T-cell (primary cell): ENCODE measurements at places on chromosomes 12 and 14.

DNA sequence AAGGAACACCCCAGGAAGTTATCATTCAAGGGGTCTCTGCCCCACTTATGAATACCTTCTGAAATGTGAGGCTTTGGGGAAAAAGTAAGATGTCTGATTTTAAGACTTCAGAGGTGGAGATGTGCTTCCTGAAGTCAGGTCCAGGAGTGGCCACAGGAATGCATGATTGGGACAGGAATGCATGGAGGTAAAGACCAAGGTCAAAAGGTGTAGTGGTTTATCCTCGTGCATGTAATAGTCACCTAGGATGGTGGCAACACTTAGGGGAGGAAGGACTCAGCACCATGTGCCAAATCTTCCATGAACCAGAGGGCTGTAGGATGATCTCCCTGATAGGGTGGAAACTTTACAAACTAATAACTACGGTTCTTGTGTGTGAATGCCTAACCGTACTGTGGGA is 217.3 kb downstream of the C12orf75 start:
- no peak for DNase-seq

- peak; percentile 22 for DNase-seq
Measured at GRCh38 chr12:62210422-62210821, 49.8 kb upstream of the USP15 start.

GRCh38 chr12:23049180-23049579 is 424.2 kb downstream of the ETNK1 start:
- no peak for DNase-seq

DNA sequence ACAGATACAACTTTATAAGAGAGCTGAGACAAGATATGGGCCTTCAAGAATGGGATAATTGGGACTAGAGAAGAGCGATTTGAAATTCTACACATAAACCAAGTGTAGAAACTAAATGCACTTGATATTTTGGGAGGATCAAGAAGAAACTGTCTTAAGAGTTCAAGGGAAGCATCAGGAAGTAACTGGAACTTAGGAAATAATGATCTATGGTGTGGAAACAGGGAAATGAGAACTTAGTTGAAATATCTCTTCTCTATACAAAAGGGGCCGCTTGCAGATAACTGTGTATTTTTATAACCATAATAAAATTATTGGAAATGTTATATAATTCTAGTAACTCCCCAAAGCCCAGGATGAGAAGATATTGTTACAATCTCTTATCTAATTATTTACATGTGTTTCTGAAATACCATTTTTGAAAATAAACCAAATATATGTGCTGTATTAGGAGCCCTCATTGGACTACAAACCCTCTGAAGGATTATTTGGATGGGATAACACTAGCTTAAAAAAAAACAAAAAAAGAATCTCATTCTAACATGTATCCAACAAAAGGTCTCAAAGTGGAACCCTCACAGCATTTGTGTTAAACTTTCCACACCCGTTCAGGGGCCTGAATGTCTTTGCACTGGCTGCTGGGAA is 84.7 kb upstream of the FLRT2 start:
- no peak for DNase-seq

DNA sequence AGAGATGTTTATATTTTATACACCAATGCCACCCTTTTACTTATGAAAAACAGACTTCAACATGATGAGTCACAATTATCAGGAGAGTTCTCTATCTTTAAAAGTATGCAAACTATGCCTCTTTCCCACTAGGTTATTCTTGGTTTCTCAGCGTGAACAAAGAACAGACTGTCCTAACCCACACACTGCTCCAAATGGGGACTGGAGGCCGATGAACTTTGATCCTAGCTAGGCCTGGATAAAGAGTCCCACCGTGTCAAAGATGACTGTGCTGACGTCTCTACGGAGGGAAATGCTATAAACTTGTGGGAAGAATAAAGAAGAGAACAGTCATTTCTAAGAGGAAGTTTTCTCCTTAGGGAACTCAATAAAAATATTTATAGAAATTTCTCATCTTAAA is 160.1 kb downstream of the EPS8 start:
- DNase-seq: no peak

- no peak for DNase-seq
Measured at GRCh38 chr14:67059596-67059995, 129.6 kb upstream of the GARIN2 start.

GRCh38 chr12:53145383-53146260 is 34.9 kb upstream of the ZNF740 start:
- no peak for DNase-seq

- DNase-seq: no peak
Measured at GRCh38 chr14:101364503-101365328, 196.6 kb upstream of the DIO3 start.

GRCh38 chr12:10559244-10559643 is 53.6 kb downstream of the EIF2S3B start:
- peak; percentile 42 for DNase-seq

- DNase-seq: no peak
Measured at GRCh38 chr14:58299401-58300330, 1.3 kb downstream of the ARID4A start.

- DNase-seq: no peak
Measured at GRCh38 chr12:53267306-53267998, 647 bp upstream of the ESPL1 start.

DNA sequence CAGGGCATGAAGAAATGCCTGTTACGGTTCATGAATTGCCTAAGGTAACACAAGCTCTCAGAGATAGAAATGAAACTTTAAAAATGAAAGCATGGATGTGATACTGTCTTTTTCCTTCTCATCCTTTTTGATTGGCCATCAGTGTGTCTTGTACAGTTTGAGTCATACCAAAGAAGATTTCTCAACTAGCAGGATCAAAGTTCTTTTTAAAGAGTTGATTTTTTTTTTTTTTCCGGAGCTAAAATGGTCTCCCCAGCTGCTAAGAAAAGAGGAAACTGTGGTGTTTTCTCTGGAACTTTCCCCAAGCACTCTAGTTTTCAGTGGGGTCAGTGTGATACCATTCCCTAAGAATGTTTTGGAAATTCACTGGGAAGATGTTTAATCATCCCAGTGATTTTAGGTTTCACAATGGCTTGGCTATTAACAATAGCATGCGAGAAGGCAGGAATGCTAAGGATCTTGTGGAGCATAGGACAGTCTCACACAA is 105.0 kb downstream of the ETNK1 start:
- DNase-seq: no peak

GRCh38 chr12:47570151-47570550 is 135.7 kb downstream of the RPAP3 start:
- DNase-seq: no peak

DNA sequence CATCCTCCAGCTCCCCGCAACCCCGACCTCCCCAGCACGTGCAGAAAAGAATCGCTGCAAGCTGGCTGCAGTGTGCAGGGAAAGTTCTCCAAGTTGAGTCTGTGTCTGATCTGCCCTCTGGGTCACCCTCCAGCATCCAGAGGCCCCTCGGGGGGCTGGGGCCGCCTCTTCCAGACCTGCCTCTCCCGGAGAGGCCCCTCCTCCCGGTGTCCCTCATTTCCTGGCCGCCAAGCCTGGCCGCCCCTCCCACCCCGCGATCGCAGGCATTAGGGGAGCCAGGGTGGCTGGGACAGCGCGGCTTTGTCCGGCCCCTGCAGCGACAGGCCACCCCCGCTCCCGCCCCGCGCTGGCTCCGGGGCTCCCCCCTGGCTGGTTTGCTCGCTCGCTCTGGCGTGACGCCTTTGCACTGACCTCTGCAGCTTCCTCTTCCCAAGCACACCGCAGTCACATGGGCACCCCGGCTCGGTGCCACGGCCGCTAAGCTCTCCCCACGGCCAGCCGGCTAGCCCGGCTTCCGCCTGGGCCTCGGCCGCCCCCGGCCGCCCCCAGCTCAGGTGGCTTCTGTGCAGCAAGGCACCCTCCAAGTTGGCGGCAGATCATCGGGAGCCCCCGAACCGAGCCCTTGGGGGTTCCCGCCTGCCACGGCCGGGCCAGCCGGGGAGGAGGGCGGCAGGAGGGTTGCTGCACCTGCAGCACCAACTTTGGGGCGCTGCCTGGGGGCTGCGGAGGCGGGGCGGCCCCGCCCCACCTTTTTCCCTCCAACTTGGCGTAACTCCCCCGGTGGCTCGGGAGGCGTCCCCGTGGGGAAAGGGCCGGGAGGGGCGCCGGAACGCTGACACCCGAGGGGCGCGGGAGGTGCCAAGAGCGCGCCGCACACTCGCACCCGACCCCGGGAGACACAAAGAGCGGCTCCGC is 43.7 kb downstream of the KDM2B start:
- peak; percentile 52 for DNase-seq

GRCh38 chr14:93331728-93332396 is 974 bp downstream of the BTBD7 start:
- no peak for DNase-seq

- DNase-seq: no peak
Measured at GRCh38 chr12:42221726-42222125, 16.3 kb downstream of the YAF2 start.

GRCh38 chr14:105072381-105072861 is 7.2 kb upstream of the GPR132 start:
- no peak for DNase-seq

GRCh38 chr14:68782091-68782981 is 10.5 kb downstream of the ZFP36L1 start:
- peak; percentile 43 for DNase-seq

GRCh38 chr12:99959549-99960170 is 25.1 kb downstream of the ANKS1B start:
- DNase-seq: no peak

DNA sequence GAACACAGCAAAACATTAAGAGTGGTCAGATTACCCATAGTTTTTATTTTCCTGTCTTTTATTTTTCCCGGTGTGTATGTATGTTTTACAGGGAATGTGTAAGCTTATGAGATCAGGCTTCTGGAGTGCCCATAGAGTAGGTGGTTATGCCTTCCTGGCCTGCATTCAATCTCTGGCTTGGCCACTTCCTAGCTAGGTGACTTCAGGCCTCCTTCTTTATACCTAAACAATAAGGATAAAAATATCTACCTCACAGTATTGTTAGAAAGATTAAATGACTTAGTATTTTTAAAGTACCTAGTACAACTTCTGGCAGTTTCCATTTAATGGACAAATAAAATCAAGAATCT is 42.4 kb downstream of the ITPR2 start:
- no peak for DNase-seq

GRCh38 chr12:131749618-131750315 is 38.9 kb downstream of the SFSWAP start:
- DNase-seq: no peak

DNA sequence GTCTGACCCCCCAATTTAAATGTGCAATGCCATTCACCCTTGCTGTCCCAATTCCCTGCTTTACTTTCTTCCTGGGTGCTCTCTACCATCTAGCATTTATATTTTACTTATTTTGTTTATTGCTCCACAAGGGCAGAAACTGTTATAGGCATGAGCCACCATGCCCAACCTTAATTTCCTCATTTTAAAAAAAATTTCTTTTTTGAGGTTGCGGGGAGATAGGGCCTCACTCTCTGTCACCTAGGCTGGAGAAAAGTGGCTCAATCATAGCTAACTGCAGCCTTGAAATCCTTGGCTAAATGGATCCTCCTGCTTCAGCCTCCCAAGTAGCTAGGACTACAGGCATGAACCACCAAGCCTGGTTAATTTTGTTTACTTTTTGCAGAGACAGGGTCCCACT is 13.0 kb downstream of the HPD start:
- no peak for DNase-seq

GRCh38 chr14:85205875-85206274 is 324.1 kb upstream of the FLRT2 start:
- DNase-seq: no peak

DNA sequence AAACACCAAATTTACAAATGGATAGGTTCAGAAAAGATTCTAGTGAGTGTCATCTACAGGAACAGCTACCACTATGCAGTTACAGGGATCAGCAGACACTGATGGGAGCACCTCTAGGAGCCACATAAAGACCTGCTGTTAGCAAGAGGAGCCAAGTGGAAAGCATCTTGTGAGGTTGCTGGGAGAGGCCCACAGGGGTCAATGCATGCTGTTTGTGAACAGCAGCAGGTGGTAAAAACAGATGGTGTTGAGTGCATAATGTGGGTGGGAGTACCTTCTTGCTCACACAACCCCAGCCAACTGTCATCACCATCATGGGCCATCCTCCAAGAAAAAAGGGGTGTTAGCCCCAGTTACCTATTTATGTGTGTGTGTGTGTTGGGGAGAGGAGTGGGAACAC is 215.2 kb upstream of the SSTR1 start:
- DNase-seq: no peak

- DNase-seq: no peak
Measured at GRCh38 chr14:33954016-33954598, 3.2 kb upstream of the EGLN3 start.

- no peak for DNase-seq
Measured at GRCh38 chr12:116552773-116553373, 6.3 kb upstream of the MAP1LC3B2 start.

- DNase-seq: no peak
Measured at GRCh38 chr12:64760808-64761573, 1.8 kb upstream of the GNS start.

- no peak for DNase-seq
Measured at GRCh38 chr12:40215982-40216381, 8.8 kb upstream of the LRRK2 start.

GRCh38 chr14:29648045-29648444 is 279.6 kb downstream of the PRKD1 start:
- no peak for DNase-seq

- DNase-seq: no peak
Measured at GRCh38 chr14:67495827-67496226, 7.3 kb upstream of the TMEM229B start.

- DNase-seq: no peak
Measured at GRCh38 chr14:34691206-34691605, 23.2 kb downstream of the CFL2 start.

DNA sequence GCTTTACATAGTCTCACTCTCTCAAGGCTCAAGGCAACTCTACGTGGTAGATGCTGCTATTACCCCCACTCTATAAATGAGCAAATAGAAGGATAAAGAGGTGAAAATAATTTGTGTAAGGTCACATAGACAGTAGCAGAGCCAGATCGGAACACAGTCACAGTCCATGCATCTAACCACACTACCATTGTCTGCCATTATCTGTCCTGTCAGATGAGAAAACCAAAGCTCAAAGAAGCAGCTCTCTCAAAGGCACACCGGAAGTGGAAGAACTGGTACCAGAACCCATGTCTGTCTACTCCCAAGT is 134.4 kb upstream of the NUDT4 start:
- no peak for DNase-seq

DNA sequence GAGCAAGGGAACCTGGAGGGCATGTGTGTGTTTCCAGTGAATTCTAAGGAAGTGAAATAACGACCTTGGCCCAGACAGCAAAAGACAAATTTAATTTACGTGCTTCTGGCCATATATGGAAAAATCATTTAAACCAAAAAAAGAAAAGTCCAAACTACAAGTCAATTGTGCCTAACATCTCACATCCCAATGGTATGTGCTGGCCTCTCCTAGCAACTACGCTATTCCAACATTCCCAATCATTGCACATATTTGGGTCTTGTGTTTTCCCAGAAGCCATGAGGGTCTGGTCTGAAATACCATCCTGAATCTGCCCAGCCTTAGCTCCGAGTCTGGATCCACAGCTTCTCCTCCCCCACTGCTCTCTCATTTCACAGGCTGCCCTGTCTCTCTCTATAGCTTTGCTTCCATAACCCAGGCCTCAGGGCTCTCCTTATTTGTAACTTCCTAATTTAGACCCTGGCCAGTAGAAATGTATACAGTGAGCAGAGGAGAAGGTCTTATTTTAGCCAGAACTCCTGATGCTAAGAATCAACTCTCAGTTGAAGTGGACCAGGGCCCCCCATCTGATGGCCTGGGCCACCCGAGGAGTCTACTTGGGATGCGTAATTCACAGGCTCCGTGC is 224.6 kb downstream of the ANO2 start:
- DNase-seq: no peak
